Left kidney (tissue), 8 donors: ENCODE measurements at places on chromosomes 7 and 10.

- DNase-seq: peak; percentile 61
Measured at GRCh38 chr10:101062232-101063049, 652 bp downstream of the KAZALD1 start.

DNA sequence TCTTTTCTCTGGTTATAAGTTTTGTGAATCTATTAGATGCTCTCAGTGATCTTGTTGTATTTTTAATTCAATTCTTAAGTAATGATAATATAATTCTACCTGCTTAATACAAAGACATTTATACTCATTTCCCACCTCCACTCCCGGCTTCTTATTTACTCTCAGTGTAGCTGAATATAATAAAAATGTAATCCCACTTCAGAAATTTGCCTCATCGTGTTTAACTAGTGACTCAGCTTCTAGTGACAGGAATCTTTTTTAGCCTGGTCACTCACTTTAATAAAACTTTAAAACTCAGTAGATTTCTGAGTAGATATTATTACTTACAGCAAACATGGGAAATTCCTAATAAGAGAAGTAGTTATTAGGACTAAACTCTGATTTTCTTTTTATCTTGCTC is 1506.2 kb upstream of the LRRTM3 start:
- DNase-seq: no peak

GRCh38 chr10:115974816-115975430 is 298.1 kb downstream of the GFRA1 start:
- DNase-seq: no peak

GRCh38 chr10:62244785-62245467 is 23.7 kb downstream of the RTKN2 start:
- DNase-seq: peak; percentile 79

DNA sequence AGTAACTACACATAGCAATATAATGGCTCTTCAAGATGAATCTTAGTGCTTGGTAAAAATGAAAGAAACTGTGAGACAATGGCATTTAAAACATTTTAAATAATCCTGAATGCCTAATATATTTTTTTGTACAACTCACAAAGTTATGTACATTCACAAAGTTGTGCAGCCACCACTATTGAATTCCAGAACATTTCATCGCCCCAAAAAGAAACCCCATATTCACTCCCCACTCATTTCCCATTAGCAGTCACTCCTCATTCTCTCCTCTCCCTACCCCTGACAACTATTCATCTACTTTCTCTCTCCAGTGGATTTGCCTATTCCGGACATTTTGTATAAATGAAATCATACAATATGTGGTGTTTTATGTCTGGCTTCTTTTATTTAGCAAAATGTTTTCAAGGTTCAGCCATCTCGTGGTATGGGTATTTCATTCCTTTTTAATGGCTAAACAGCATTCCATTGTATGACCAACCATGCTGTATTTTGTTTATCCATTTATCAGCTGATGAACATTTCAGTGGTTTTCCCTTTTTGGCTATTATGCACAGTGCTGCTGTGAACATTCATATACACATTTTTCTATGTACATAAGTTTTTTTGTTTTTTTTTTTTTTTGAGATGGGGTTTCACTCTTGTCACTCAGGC is 34.7 kb downstream of the ENTPD7 start:
- DNase-seq: no peak

- DNase-seq: no peak
Measured at GRCh38 chr7:156984174-156984891, 26.1 kb downstream of the MNX1 start.

DNA sequence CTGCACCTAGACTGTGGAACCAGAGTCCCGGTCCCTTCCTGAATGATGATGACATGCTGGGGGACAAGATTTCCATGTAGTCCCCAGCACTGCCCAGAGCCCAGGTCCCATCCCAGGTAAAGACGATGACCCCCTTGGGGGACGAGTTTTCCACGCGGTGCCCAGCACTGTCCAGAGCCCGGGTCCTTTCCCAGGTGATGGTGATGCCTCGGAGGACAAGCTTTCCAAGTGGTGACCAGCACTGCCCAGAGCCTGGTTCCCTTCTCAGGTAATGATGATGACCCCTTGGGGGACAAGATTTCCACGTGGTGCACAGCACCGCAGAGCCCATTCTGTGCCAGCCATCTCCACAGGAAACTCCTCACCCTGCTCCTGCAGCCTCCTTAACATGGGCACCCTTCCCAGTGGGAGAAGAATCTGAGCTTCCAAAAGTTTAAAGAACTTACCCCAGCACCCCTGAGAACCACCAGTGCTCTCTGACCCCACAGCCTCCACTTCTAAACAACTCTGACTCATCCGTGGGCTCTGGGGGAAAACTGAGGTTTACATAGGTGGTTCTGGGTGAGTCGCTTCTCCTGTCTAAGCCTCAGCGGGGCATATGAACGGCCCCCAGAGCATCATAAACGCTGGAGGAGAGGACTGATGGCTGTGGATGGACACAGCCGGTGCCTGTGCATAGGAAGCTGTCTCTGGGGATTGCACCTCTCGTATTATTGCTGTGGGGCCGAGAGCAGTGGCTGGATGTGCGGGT is 233.2 kb downstream of the TCERG1L start:
- no peak for DNase-seq

- DNase-seq: no peak
Measured at GRCh38 chr7:35007768-35008167, 29.5 kb downstream of the DPY19L1 start.
